Right ventricle myocardium superior (tissue), 1 donor: ENCODE measurements at places on chromosomes 5 and 9. TPM values are rescaled to one million over a fixed set of nuclear protein-coding genes. Genes with fewer than 3 reads are reported as not detected.

DNA sequence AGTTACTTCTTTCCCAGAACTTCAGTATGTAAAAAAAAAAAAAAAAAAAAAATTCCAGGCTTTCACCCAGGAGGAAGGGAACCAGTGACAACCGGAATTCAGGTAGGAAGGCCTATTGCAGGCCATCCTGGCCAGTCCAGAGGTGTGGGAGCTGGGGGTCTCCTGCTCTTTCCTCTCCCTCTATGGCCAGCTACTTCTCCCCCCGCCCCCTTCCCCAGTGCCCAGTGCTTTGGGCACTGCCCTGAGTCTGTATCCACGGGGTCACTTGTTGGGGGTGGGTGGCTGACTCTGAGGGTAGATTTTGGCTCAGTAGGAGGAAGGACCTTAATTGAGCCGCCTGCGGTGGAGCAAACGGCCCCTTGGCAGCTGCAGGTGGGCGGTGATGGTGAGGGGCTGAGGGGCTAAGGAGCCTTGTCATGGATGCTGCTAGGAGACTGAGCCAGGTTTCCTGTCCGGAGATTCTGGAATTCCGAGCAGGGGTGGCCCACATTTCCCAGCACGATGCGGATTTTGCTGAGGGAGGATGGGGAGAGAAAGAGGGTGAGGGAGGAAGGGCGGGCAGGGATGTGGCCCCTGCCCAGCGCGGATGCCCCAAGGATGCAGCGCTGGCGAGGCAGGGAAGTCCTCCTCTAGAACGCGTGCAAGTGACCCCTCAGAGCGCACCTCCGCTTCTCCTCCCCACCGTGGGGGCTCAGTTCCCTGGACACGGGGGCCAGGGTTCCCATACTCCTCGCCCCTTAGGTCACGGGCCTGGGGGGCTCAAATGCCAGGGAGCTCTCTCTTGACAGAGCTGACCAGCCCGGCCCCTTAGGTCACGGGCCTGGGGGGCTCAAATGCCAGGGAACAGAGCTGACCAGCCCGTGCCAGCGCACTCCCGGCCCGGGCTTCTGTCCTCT, 1.2 kb upstream of the PHF2 start:
- DNase-seq, result no peak

Gene MSX2
- 1.2 TPM for total RNA-seq

DNA sequence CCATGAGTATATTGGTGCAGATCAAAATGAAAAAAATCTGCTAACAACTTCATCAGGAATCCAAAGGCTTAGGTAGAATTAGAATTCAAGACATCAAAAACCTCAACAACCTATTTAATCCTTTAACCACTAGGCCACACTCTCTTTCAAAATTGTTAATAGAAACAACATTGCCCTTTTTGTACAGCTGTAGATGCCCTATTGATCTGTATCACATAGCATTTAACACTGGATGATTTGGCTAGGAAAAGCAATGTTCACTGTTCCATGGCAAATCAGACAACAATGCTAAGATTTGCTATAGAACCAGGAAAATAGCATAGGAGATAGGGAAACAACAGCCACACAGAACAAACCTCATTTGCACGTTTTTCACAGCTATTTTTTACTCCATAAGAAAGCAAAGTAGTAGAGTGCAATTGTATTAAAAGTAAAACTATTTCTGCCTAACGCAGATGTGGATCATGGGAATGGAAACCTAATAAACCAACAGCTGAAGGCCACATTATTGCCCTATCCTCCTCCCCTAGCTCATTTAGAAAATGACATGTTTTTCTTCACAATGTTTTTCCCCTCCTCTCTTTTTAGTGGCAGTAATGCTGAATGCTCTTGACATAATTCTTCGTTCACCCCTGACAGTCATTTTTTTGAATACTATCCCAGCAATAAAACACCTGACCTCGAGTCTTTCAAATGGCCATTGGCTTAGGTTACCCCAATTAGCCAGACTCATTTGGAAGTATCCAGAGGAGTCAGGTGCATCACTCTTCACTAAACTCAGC, 373.0 kb upstream of the CCNH start:
- DNase-seq, result no peak

DNA sequence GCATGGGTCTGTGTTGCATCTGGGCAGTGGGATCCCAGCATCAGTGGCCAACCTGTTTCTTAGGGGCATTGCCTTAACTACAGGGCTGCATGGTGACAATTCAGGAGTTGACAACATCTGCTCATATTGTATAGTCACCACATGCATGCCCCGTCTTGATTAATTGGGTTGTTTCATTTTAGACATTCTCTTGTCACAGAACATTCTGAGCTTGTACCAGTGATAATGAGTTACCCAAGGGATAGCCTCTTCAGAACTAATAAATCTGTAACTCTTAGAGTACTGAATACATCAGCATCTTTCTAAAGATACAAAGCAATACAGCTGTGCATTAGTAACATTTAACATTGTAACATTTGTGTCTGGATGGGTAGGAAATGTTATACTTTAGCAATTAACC, 426.5 kb upstream of the CD180 start:
- no peak for DNase-seq

Gene TMEM174
- not detected for total RNA-seq

Gene N4BP3
- 2.7 TPM for total RNA-seq

GRCh38 chr9:2015581-2016407, 647 bp downstream of the SMARCA2 start:
- peak; percentile 80 for DNase-seq

DNA sequence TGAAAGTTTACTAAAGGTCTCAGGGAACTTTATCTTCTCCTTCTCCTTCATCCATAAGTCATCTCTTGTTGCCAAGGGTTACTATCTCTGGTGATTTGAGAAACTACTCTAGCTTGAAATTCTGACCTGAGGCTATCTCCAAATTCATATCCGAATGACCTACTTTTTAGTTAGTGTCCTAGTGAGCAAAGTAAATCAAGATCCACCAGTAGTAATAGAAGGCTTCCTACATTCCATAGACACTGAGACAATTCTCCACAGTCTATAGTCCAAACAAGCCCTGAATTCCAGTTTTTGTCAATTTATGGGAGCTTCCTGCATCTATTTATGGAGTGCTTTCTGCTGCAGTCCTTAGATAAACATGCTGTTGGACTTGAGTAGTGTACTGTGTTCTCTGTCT, 5.0 kb downstream of the IL7R start:
- DNase-seq, result no peak

Gene OLFM1
- 11.9 TPM for total RNA-seq

GRCh38 chr9:38066914-38067858, 1.8 kb downstream of the SHB start:
- DNase-seq, result peak; percentile 74

- no peak for DNase-seq
Observed at GRCh38 chr9:33858423-33858822, 41.5 kb downstream of the UBE2R2 start.

GRCh38 chr5:3428334-3428733, 167.3 kb upstream of the IRX1 start:
- DNase-seq, result no peak

Gene ANKRD18B
- not detected for total RNA-seq

Gene TBC1D2
- 2.0 TPM for total RNA-seq

- DNase-seq, result no peak
Observed at GRCh38 chr5:88813805-88814575, 69.0 kb downstream of the MEF2C start.

DNA sequence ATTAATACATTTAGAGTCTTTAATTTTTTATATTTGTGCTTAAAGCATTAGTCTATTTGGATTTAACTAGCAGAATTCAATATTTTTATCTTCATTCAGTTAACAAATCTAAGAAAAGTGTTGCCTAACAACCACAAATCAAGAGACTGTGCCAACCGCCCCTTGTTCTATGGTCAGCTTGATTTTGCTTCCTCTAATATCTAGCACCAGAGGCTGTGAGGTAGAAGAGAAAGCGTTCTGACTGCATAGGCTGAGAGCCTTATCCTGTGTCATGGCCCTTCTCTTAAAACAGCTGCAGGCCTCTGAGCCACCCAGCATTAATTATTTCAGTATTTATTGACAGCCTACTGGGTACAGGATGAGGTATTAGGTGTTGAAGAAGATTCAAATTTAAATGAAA, 693.0 kb upstream of the CDH6 start:
- no peak for DNase-seq

GRCh38 chr5:164688437-164688836, 1183.0 kb downstream of the MAT2B start:
- DNase-seq, result no peak

Gene SLC4A9
- not detected for total RNA-seq

Gene LIFR
- total RNA-seq, result 53.2 TPM

Gene CCDC192
- total RNA-seq, result not detected

GRCh38 chr5:35483191-35483590, 134.5 kb upstream of the SPEF2 start:
- no peak for DNase-seq

- peak; percentile 53 for DNase-seq
Observed at GRCh38 chr5:14870337-14871213, 1.0 kb downstream of the ANKH start.

GRCh38 chr5:119680080-119680479, 50.7 kb downstream of the FAM170A start:
- no peak for DNase-seq

GRCh38 chr5:169944115-169944514, 36.2 kb downstream of the INSYN2B start:
- DNase-seq, result no peak

Gene PLPP7
- total RNA-seq, result 115 TPM

DNA sequence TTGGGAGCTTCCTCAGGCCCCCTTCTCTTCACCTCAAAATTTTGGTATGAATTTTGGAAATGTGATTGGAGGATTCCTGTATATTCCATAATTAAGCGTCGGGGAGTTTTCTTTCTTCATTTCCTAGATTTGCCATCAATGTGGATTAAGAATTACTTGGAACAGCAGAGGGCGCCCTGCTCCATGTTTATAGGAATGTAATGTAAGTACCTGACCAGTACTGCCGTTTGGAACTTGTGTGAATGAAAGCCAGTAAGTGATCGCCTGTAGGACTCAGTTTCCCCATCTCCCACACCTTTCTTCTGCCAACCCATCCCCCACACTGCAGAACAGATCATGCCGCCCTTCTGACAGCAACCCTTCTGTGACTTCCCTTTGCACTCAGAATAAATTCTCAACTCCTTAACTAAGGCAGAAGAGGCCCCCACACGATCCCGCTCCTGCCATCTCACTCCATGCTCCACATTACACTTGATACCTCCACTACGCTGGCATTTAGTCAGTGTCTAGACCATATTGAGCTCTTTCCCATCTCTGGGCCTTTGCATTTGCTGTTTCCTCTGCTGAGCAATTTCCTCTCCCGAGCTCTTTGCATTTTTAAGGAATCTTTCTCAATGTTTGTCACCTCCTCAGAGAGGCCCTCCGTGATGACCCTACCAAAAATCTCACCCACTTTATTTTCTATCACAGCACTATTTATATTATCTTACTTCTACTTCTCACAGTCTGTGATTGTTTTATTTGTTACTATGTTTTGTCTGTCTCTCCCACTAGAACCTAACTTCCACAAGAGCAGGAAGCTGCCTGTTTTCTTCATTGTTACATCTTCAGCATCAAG, 79.5 kb upstream of the HTR4 start:
- DNase-seq, result peak; percentile 68

Gene BAAT
- 0.08 TPM for total RNA-seq

DNA sequence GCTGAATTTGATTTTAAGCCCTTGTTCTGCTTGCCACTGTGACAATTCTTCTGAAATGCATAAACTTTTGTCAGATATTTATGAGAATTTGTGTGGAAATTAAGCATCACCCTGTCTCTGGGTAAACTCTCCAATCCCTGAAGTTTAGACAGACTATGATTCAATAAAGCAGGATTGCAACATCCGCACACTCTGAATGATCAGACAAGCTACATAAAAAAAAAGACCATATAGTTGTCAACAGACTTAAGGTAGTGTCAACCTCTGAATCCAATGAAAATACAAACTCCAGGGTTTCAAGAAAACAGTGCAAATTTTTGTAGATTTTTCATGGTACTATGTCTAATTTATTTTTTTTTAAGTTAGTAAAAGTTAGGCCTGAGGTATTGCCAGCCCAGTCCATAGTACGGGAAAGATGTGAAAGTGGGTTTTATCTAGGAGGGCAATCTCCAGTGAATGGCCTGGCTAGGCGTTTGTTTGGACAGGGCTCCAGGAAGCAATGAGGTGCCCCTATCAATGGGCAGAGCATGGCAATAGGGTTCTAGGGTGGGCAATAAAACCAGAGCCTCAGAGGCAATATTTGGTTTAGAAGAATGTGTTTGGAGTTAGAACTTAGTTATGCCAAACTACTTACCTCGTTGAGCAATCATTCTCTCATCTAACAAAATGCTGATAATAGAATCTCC, 762.6 kb upstream of the SEMA6A start:
- no peak for DNase-seq

GRCh38 chr5:85604378-85604777, 1013.4 kb upstream of the COX7C start:
- no peak for DNase-seq

Gene AGXT2
- total RNA-seq, result not detected

Gene PSD2
- total RNA-seq, result not detected

Gene KCNIP1
- total RNA-seq, result not detected

DNA sequence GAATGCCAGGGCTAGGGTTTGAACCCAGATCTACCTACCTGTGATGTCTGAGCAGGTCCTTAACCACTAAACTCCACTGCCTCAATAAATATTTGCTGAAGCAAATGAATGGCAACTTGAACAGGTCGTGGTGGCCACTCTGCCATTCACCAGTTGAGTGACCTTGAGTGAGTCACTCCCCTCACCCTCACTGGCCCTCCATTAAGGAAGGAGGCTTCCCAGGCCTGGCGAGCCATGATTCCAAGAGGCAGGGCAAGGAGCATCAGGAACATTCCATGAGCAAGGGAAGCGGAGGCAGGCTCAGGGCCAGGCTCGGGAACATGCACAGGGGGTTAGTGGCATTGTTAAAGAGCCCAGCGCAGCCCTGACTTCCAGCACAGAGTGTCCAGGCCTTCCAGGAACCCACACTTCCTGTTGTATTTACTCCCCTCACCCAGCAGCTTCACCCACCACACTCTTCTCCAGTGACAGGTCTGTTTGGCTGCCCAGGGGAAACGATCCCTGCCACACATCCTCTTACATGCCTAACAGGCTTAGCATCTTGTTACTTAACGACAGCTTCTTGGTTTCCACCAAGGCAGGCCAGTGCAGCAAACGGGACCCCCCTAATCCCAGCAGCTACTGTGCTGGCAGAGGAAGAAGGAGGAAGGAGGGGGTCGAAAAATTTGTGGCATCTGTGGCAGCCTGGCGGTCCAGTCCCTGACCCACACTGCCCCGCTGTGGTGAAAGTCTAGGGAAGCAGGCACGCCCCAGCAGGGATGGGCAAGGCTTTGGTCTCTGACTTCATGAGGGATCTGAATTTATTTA, 43.7 kb upstream of the TTC1 start:
- DNase-seq, result peak; percentile 69

DNA sequence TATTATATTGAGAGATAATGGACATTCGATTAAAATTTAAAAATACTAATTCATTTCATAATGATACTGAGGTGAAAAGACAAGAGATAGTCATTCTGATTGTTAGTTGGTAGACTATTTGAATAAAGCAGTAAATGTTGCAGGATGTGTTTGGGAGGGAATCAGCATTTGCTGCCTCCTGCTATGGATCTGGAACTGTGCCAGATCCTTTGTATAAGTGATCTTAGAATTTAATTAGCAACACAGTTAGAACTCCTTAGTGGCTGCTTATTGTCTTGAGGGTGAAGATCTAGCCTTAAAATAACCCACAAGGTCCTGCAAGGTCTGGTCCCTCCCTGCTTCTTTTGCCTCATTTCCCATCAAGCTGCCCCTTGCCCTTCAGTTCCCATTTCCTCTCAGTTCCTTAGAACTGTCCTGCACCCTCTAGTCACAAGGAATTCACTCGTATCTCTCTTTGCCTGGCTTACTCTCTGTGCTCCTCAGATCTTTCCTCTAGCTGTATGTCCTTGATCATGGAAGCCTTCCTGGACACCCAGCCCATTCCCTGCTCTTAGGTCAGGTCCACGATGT, 12.5 kb downstream of the LECT2 start:
- DNase-seq, result no peak
